IPS DF 6.9 (cell line): ENCODE measurements at places on chromosomes 6 and 20.

DNA sequence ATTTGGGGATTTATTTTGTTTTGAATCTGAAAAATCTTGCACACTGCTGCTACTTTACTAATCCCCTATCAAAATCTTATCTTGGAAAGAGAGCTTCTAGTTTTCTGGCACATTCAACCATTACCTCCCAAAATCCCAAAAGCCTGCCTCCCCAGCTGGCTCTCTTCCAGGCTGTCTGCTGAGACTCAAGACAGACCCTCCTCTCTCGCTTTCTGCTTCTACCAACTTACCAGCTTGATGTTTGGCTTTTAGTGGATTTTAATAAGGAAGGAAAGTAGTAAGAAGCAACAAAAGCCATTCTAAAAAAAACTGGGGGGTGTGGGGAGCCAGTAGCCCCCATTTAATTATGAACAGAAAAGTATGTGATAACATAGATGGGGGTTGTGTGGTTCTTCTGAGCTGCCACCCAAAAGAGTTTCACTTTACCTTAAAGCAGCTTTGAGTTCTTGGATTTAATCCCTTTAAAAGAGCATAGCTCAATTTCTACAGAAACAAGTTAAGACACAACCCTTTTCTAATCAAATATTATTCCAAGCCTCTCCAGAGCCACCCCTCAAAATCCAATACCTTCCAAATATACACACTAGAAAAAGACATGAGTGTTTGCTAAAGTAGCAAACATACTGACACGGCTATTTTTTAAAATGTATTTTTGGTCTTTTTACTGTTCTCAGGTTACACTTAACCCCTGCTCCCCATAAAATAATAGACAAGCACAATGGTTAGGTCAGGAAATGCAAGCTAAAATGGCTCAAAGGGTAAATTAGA, 71.7 kb downstream of the ATP9A start:
- no peak for DNase-seq

GRCh38 chr6:131937703-131938631, 13.2 kb downstream of the CCN2 start:
- DNase-seq: no peak

DNA sequence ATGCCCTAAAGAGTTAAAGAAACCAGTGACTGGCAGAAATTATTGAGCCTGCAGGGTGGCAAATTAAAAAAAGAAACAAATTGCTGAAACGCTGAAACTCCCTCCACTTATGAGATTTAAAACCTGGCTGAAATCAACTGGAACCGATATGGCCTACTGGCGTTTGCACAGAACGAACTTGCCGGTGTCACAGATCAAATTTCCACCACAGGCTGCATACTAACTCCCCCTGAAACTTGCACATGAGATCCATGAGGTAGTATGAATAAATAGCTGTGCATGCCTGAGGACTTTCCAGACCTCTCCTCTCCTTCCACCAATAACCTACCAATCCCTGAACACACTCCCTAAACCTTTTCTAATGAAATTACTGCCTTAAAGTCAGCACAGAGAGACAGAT, 150.4 kb downstream of the RNGTT start:
- DNase-seq: no peak

GRCh38 chr20:56316051-56316450, 42.7 kb upstream of the FAM210B start:
- DNase-seq: no peak

DNA sequence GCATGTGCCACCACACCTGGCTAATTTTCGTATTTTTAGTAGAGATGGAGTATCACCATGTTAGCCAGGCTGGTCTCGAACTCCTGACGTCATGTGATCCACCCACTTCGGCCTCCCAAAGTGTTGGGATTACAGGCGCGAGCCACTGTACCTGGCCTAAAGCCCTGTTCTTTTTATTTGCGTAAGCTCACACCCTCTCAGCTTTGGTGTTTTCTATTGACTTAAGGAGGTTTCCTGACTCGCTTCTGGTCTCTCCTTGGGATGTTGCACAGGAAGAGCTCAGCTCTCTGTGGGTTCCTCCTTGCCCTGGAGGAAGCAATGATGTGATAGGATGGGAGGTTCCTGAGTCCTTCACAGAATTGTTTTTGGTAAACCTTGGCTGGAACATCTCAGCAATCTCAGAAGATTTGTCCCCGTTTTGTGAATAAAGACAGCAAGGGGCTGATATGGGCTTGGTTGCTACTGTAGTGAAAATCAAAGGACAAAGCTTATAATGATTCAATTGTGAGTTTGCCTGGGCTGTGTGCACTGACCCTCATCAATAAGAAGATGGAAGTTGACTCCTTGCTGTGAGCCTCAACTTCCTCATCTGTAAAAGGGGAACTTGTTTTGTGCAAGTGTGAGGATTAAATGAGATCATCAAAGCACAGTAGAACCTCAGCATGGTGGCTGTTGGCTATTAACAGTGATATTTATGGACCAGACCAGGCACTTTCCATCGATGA, 27.0 kb downstream of the TOX2 start:
- no peak for DNase-seq

GRCh38 chr6:44062105-44062770, 65.0 kb downstream of the MRPL14 start:
- DNase-seq: no peak
